Activated B cell treated with CpG ODN at 0.5 μM for 24 hours (primary cell): ENCODE measurements at places on chromosomes 12 and 14. TPM values are rescaled to one million over a fixed set of nuclear protein-coding genes. Genes with fewer than 3 reads are reported as not detected.

DNA sequence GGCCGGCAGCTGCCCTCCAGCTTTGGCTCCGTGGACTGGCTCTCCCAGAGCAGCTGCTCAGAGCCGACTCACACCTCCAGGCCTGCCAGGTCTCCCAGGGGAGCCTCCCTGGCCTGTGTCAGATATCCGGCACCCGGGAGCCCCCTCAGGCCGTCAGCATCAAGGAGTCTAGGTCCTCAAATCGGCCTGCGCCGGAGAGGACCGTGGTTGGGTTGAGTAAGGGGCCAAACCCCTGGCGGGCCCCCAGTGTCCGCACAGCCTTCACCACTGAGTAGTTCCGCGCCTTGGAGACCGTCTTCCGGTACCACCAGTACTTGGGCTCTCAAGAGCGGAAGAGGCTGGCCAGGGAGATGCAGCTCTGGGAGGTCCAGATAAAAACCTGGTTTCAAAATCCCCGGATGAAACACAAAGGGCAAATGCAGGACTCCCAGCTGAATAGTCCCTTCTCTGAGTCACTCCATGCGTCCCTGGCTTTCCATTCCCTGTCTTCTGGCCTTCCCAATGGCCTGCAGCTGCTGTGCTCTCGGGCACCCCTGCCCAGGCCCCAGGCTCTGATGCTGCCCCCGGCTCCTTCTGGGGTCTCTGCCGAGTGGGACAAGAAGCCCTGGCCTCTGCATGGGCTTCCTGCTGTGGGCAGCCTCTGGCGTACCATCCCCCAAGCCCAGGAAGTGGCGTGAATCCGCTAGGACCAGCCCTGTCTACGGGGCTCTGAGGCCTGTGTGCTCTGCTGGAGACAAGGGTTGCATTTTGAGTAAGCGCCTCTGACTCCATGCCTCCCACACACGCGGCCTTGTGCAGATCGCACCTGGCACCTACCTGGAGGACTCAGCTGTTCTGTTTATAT lies 245.1 kb upstream of the ATXN7L3B start:
- DNase-seq = no peak

DNA sequence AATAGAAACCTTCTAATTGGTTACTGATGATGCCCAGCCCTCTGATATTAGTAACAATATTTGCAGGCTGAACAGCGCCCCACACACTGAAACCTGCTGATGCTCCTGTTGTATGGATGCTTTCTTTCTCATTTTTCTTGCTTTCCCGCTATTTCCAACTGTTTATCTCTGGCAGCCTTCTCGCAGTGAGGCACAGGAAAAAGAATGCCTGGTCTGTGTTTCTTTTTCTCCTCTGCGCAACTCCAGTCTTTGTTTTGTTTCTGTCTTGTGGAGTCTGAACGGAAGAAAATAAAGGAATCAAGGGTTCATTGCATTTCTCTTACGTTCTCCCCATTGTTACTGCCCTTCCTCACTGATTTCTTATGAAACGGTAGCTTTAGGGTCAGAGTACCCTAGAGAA lies 451.2 kb downstream of the EGLN3 start:
- no peak for DNase-seq

DNA sequence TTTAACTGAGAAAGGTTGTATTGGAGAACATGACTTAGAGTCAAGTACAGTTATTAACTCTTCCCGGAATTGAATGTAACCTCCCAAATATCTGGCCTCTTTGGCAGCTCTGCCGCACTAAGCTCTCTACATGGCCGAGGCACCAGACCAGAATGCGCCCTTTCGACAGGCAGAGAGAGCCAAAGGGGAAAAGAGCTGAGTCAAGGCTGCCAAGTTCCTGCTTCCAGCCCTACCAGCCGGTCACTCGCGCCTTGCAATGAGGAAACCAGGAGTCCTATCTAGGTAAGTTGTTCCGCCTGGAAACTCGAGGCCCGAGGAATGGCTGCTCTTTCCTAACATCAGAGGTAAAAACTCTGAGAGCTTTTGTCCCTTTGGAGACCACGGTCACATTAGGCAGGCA lies 172.2 kb downstream of the BRMS1L start:
- DNase-seq = no peak

- no peak for DNase-seq
Observed at GRCh38 chr12:23564451-23565152, 384.9 kb downstream of the SOX5 start.

Gene COPZ1
- total RNA-seq = 120 and 124 TPM in 2 replicates

Gene BCL2L2
- 10.4 and 11.8 TPM in 2 replicates for total RNA-seq

Gene CCDC196
- not detected in 2 replicates for total RNA-seq
